ENCODE measurements at places on chromosomes 7 and 10.

DNA sequence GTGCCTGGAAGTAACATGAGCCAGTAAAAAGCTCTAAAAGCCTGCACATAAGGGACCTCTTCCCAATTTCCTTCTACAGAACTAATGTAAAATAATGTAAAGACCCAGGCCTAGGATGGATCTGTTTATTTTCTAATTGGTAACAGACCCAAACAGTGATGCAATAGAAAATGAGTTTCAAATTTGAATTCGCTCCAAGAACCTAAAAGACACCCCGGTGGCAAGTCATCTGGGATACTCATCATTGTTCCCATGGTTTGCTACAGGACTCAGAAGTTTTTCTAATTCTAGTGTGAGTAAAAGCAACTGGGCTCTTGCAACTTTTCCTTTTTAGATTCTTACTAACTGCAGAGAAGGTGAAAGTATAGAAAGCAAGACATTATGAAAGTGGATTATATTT, 271.3 kb upstream of the CACNA2D1 start:
- DNase-seq, result no peak

- no peak for DNase-seq
Measured at GRCh38 chr10:130105724-130106123, 4.9 kb downstream of the C10orf143 start.

GRCh38 chr7:159093351-159093971, 51.2 kb downstream of the VIPR2 start:
- DNase-seq, result no peak

GRCh38 chr10:132346806-132347205, 14.8 kb downstream of the LRRC27 start:
- no peak for DNase-seq

DNA sequence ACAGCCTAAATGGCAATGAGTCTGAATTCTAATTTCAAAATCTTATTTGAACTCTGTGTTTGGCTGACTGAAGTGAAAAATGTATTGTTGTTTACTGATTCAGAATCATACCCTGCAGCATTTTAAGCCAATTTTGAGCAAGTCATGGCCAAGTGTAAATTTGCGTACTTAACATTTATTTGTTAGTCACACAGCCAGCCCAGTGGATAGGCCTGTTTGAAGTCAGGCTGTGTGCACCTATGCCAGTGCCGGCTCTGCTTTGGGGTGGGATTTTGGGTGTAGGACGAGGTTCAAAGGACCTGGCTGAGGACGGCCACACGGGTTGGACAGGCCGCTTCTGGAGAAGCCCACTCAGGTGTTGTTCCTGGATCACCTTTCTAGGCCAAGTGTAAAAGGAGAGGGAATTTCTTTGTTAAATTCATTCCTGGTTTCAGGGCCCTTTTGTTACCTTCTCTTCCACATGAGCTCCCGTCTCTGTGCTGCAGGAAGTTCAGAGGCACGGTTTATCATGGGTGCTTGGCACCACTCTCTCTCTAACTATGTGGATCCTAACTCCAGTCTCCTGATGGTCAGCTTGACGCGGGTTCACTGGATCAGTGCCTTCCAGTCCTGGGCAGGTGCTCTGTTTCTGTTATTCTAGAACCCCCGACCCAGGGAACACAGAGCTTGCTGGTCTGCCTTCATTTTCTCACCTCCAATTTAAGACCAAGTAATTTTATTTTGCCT, 84.7 kb downstream of the CCNY start:
- DNase-seq, result no peak

GRCh38 chr10:103547391-103547946, 54.0 kb downstream of the NEURL1 start:
- no peak for DNase-seq

GRCh38 chr7:81469869-81470723, 299.8 kb downstream of the HGF start:
- DNase-seq, result peak; percentile 62

GRCh38 chr7:90817151-90817550, 221.0 kb downstream of the CDK14 start:
- no peak for DNase-seq

GRCh38 chr10:51371743-51372142, 297.5 kb downstream of the PRKG1 start:
- no peak for DNase-seq

- DNase-seq, result no peak
Measured at GRCh38 chr10:91344117-91344856, 65.9 kb upstream of the HECTD2 start.

- no peak for DNase-seq
Measured at GRCh38 chr10:75076348-75076747, 35.1 kb upstream of the SAMD8 start.

DNA sequence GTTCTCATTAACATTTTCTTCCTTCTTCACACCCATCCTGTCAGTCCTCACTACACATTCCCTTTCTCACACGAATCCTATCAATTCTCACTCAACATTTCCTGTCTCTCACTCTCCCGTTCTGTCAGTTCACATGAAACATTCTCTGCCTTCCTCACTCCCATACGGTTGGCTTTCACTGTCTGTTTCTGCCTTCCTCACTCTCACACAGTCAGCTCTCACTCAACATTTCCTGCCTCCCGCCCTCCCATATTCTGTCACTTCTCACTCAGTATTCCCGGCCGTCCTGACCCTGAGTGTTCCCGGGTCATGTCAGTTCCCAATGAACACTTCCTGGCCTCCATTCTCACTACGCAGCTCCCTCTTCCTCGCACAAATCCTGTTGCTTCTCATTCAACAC, 61.5 kb downstream of the DYNC2I1 start:
- no peak for DNase-seq

- DNase-seq, result no peak
Measured at GRCh38 chr10:115909962-115910731, 362.9 kb downstream of the GFRA1 start.

DNA sequence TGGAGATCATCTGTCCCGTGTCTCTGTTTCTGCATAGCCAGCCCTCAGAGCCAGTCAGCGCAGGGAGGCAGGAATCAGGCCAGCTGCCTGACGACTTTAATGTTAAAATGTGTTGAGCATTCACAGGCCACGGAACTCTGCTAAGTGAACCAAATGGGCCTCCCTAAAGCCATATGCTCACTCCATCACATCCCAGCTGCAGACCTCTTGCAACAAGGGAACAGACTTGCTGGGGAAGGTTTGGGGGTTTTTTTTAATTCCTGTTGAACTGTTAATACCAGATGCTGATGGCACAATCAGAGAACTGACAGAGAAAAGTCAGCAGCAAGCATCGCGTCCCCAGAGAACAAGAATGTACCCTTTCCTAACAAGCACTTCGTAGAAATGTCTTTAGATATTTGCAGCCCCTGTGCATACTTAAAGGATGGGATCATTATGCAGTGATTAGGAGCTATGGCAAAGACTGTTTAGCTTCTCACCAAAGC, 900.4 kb upstream of the AUTS2 start:
- no peak for DNase-seq

DNA sequence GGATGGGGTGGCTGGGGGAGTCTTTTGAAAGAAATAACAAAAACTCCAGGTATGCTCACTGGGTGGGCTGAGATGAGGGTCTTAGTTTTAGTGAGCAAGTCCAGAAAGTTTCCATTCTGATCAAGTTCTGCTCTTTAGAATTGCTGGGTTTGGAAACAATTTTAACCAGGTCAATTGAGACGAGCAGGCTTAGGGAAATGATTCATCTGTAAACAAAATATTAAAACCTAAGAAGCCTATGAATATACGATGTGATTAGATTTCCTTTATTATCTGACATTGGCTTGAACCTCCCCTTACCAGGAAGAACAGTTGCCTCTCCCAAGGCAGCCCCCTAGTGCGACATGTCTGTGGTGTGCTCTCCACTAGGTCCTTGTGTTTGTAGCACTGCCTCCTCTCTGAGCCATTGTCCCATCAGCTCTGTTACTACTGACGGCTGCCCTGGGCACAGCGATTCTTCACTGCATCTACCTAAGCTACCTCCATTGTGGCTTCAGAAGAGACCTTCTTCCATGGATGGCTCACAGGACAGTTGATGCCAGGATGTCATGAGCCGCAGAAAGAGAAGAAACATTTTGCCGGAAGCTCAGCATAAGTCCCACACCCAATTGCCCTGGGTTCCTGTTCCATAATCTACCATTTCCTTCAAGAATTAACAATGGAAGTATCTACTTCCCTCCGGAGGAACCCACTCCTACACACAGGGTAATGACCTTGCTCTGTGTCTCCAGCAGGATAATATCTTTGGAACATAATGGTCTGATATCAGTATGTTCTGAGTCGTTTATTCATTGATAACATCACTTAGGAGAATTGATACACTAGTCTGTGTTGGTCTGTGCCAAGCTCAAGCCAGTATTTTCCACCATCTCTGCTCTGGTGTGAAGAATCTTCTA, 95.1 kb upstream of the ITGB1 start:
- no peak for DNase-seq

GRCh38 chr10:67812007-67812406, 26.0 kb downstream of the DNAJC12 start:
- DNase-seq, result no peak

- DNase-seq, result no peak
Measured at GRCh38 chr10:44385696-44386441, 972 bp upstream of the CXCL12 start.

- peak; percentile 52 for DNase-seq
Measured at GRCh38 chr7:76310102-76310957, 7.9 kb downstream of the HSPB1 start.

DNA sequence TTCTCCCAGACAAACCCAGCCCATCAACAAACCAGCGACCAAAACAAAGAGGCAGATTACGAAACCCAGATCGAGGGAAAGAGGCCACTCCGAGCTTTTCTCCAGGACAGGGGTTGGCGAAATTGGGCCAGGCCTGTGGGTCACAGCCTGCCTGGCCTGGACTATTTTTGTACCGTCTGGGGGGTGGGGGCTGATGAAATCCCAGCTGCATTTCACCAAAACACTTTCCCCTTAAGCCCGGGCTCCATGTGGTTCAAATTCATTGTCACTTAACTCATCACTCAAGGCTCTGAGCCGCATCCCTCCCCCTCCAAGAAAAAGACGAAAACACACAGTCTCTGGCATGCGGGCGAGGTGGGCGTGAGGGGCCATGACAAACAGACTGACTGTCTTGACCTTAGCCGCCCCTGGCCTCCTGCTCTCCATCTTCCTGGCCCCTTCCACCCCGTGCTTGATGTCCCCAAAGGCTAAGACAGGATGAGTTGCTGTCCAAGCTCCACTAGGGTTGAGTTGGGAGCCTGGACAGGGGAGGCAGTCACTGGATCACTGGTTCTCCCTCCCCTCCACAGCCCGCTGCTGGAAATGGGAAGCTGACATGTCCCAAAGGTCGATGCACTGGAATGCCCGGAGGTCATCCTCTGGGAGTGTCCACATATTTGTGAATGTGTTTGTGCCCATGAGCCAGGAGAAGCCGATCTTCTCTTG, 19.2 kb downstream of the TMEM270 start:
- DNase-seq, result no peak

GRCh38 chr10:116627386-116627933, 6.7 kb downstream of the PNLIPRP2 start:
- DNase-seq, result no peak

- no peak for DNase-seq
Measured at GRCh38 chr10:48545462-48546145, 59.3 kb downstream of the ARHGAP22 start.

GRCh38 chr10:44980309-44981171, 1.9 kb upstream of the DEPP1 start:
- no peak for DNase-seq

GRCh38 chr10:79195091-79195923, 126.5 kb downstream of the ZMIZ1 start:
- DNase-seq, result peak; percentile 58
